Cerebellar nuclear complex (tissue), 1 donor: ENCODE measurements at places on chromosomes 1 and 21.

- no peak for DNase-seq
These were observed 56.8 kb upstream of the ERRFI1 start for GRCh38 chr1:8082945-8083344.

DNA sequence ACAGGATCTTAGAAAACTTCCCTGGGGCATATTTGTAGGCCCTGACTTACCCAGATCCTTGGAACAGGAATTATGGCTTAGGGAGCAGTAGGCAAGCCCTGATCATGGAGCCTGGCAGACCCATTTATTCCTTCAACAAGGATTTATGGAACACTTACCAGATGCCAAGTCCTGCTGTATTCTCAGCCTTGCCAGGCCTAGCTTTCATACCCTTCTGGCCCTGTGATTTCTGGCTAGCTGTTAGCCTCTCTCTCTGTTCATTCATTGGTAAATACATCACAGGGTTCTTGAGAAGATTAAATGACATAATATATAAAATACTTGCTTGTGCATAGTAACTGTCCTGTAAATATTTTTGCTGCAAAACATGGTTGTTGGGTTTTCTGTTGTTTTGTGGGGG lies 32.4 kb upstream of the SRP9 start:
- no peak for DNase-seq

GRCh38 chr1:152497273-152497672 lies 13.3 kb upstream of the LCE5A start:
- DNase-seq = no peak

DNA sequence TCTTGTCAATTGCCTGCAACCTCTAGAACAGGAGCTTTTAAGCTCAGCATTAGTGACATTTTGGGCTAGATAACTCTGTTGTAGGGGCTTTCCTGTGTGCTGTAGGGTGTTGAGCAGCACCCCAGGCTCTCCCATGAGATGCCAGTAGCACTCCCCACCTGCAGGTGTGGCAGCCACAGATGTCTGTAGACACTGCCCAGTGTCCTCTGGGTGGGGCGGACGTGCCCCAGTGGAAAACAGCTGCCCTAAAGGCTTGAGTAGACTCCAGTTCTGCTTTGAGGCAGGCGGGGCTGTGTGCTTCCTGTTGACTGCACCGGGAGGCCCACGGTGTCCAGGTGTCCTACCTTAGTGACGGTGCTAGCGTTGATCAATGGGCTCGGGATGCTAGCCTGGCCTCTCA lies 16.9 kb upstream of the PWP2 start:
- no peak for DNase-seq

DNA sequence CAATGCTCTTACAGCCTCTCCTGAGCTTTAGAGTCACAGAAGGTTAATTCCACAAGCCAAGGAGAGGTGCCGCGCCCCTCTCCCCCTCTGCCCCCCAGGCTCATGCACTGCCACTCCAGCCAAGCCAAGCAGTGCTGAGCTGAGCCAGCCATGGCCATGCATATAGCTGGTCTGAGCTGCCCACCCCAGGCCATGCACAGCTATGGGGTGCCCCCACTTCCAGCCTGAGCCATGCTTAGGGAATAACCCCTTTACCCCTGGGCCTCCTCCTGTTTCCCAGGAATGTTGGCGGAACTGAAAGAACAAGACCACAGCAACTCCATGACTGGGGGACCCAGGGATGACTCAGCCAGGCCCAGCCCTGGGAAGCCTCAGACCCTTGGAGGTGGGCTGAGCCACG lies 34.0 kb upstream of the MAGOH start:
- no peak for DNase-seq

- DNase-seq = no peak
These were observed 53.0 kb downstream of the LRRC71 start for GRCh38 chr1:156973417-156973816.
